Caco-2 (cell line): ENCODE measurements at places on chromosomes 12 and 14. TPM values are rescaled to one million over a fixed set of nuclear protein-coding genes. Genes with fewer than 3 reads are reported as not detected.

The INHBC gene
- not detected in 2 replicates for total RNA-seq

The PTCSC3 gene
- total RNA-seq, result not detected in 2 replicates

- no peaks in the 10 kb centered on the region for H3K36me3 ChIP-seq
- no peaks in the 10 kb centered on the region for H3K4me1 ChIP-seq
- H3K4me3 ChIP-seq, result no peak overlapping the region
- no peaks in the 10 kb centered on the region for H3K27me3 ChIP-seq
- DNase-seq, result no peak
These were observed 1.3 kb downstream of the TMEM233 start for GRCh38 chr12:119594772-119595445.

- no peak overlapping the region for H3K27ac ChIP-seq
- H3K27me3 ChIP-seq, result 0 out of 2 replicates have a peak, but pooled peaks cover 1% of the 10 kb centered on the region
- DNase-seq, result no peak
These were observed 166.0 kb upstream of the VASH1 start for GRCh38 chr14:76595266-76595665.

DNA sequence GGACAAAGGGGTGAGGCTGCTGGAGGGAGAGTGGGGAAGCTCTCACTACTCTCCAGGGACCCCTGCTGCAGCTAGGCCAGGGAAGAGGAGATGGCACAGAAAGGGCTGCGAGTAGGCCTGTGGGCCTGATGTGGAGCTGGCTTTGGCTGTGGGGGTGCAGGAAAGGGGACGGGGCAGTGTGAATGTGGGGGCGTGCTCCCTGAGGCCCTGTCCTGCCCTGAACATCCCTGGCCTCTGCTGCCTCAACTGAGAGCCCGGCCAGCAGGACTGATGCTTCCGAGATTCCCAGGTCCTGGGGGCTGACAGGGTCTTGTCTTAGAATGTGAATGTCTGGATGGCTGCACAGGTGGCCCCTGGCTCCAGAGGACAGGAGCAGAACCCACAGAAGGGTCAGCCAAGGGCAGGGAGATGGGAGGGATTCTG is 64.2 kb downstream of the CHGA start:
- H3K27ac ChIP-seq, result no peak overlapping the region
- H3K27me3 ChIP-seq, result no peaks in the 10 kb centered on the region
- no peaks in the 10 kb centered on the region for H3K4me1 ChIP-seq
- no peak overlapping the region for H3K4me3 ChIP-seq
- no peak for DNase-seq

- H3K27me3 ChIP-seq, result no peaks in the 10 kb centered on the region
- H3K27ac ChIP-seq, result no peak overlapping the region
- H3K36me3 ChIP-seq, result no peaks in the 10 kb centered on the region
- no peak overlapping the region for H3K4me3 ChIP-seq
- no peaks in the 10 kb centered on the region for H3K4me1 ChIP-seq
These were observed 90.2 kb downstream of the CHGA start for GRCh38 chr14:93012951-93013719.

DNA sequence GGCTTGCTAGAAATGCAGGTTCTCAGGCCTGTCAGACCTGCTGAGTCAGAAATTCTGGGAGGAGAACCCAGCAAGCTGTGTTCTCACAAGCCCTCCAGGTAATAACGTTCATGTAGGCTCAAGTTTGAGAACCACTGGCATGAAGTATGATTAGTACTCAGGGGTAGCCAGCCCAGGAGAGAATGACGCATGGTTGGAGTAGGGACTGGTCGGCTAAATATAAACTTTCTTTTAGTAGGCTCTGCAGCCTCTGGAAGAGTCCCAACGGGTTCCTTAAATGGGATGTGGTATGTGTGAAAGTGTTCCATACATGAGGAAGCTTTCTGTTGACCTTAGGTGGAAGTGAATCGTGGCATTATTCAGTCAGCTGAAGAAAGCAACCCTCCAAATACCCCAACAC is 209.3 kb downstream of the SLC41A2 start:
- H3K36me3 ChIP-seq, result no peaks in the 10 kb centered on the region
- no peaks in the 10 kb centered on the region for H3K27me3 ChIP-seq
- H3K27ac ChIP-seq, result no peak overlapping the region
- DNase-seq, result no peak
